ENCODE measurements at places on chromosomes 2 and 18.

DNA sequence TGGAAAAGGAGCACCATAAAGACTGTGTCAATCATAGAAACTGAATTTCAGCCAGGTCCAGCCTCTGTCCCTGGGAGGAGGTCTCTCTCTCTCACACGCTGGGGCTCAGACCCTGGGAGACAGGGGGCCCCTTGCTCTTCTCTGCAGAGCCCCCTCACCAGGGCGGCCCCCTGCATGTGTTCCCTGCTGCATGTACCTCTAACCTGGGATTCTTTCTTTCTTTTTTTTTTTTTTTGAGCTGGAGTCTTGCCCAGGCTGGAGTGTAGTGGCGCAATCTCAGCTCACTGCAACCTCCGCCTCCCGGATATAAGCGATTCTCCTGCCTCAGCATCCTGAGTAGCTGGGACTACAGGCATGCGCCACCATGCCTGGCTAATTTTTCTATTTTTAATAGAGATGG lies 46.5 kb downstream of the TPO start:
- DNase-seq: no peak

GRCh38 chr18:34491719-34492118 lies 218.4 kb upstream of the DTNA start:
- DNase-seq: no peak

DNA sequence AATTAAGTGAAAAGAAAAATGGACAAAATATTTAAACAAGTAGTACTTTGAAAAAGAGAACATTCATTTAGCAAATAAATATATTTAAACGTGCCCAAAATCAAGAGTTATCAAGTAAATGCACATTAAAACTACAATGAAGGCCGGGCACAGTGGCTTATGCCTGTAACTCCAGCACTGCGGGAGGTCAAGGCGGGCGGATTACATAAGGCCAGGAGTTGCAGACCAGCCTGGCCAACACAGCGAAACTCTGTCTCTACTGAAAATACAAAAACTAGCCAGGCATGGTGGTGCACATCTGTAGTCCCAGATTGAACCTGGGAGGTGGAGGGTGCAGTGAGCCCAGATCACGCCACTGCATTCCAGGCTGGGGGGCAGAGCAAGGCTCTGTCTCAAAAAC lies 9.8 kb downstream of the STAM2 start:
- DNase-seq: no peak

- DNase-seq: no peak
These were observed 2148.5 kb upstream of the PIK3C3 start for GRCh38 chr18:39806525-39806924.

DNA sequence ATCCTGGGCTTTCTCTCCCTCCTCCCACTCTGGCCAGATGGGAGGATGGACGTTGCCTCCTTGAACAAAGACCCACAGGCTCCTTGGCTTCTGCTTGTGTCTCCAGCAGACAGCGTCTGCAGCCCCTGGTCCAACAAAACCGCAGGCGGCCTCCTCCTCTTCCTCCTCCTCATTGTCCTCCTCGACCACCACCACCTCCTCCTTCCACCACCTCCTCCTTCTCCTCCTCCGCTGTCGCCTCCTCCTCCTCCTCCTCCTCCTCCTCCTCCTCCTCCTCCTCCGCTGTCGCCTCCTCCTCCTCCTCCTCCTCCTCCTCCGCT lies 45.7 kb upstream of the ALPP start:
- DNase-seq: peak; percentile 15

GRCh38 chr18:35344736-35345459 lies 678 bp upstream of the ZNF24 start:
- DNase-seq: no peak

- DNase-seq: no peak
These were observed 973.0 kb upstream of the CHAC2 start for GRCh38 chr2:52794581-52794980.

Data from heart left ventricle (tissue), 16 donors.